ENCODE measurements at places on chromosomes 7 and 10.

- DNase-seq: no peak
Observed at GRCh38 chr7:74027683-74028320, at the start of gene ELN. Gene ELN, plus strand, starts transcription at chr7:74028173. Its CDS starts 15 bp downstream, at chr7:74028188.

DNA sequence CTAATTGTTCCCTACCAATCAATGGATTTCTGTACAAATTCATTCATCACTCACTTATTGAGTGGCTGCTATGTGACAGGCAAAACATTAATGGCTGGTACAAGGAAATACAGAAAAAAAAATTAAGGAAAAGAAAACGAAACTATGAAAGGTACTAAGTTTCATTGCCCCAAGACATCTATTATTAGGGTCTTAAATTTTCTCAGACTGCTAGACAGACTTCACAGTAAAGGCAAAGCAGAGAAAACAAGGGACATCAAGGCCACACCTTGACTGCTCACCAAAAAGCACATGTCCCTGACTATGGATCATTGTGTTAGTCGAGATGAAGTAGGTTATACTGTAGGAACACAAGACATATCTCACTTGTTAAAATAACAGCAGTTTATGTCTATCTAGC is 36.5 kb downstream of the DGKI start:
- no peak for DNase-seq

DNA sequence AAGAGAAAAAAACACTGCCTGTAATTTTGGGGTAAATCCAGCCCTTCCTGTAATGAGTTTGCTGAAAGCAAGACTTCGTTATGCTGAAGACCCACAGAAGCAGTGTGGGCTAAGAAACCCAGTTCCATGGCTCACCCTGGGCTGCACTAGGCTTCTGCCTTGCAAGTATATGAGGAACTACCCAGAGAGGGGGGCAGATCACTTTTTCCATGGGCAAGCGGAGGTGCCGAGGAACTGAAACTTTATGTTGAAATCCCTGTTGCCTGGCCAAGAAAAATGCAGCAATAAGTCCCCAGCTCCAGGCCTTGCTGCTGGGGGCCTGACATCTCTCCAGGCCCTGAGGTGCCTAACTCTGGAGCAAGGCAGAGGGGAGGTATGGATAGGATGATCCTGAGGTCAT is 8.5 kb downstream of the RASSF4 start:
- DNase-seq: peak; percentile 88

GRCh38 chr7:40551685-40552576 is 417.1 kb downstream of the SUGCT start:
- DNase-seq: peak; percentile 85

DNA sequence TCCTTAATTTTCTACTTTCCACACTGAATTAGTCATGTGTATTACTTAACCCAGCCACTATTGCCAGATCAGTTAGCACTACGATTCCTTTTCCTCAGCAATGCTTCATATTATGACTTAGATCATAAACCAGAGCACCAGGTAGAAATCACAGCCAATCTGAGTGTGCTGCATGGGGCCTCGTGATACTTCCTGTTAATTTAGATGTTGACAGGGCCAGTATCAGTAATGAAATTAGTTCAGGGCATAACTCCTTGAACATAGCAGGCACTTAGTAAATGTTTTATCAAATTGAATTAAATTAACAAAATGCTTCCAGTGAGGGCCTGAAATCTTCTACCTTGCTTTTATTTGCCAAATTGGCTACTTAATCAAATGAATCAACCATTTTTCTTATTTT is 169.3 kb upstream of the LRGUK start:
- DNase-seq: no peak

- DNase-seq: no peak
Observed at GRCh38 chr7:133941496-133941895, 185.6 kb upstream of the LRGUK start.

DNA sequence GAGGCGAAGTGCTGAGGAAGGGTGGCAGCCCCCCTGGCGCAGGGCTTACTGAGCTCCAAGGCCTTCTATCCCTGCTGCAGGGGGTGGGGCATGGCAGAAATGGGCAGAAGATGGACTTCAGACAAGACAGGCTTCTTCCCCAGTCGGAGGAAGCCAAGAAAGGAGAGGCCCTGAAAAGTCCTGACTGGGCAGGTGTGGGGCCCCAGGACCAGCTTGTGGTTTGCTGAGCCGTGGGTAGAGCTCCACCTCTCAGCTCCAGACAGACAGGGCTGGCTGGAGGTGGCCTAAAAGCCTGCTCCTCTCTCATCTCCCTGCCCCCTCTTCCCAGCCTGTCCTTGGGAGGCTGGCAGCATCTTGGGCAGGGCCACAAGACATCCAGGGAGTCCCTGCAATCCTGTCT is 67.7 kb downstream of the C10orf105 start:
- no peak for DNase-seq

DNA sequence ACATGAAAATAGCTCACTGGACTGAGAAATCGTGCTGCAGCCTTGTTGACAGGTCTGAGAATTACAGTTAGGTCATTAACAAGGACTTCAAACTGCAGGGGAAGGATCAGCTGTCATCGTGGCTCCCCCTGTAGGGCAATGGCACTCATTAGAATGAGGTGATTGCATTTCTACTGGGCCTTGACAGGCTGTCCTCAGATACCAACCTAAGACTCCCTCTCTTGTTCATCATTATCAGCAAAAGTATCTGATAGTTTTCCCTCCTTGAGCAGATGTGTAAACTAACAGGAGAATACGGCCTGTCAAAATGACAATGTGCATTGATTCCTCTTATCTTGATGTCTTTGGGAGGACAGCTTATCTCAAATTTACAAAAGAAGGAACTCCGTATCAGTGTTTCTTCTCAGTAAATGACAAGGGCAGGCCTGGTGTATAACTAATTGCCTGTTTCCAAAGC is 648.5 kb upstream of the LRRN3 start:
- DNase-seq: no peak

GRCh38 chr7:128210036-128210347 is 31.1 kb upstream of the LEP start:
- DNase-seq: no peak

DNA sequence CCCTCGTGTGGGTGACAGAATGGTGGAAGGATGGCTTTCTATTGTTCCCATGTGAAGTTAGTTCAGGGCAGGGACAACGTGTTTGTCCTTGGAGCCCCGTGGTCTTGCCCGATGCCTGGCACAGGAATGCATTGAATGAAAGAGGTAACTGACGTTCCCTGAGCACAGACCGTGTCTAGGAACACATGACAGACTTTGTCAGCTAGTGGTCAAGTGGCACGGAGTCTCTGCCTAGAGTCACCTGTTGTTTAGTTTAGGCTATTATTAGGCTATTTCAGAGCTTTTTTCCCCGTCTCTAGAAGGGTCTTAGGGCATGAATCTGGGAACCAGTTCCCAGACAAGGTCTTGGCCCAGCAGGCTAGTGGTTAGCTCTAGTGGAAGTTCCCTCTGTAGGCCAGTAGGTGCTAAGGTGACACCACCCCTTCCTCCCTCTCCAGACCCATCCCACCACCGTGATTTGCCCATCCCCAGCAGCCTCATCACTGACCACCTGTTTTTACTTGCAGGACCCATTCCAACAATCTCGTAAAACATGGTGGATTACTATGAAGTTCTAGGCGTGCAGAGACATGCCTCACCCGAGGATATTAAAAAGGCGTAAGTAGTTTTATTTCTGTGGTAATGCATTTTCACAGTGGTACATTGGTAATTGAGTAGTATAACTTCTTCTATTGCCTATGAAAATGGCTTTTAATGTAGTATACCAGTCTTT is 21.4 kb downstream of the DNAJB6 start:
- DNase-seq: no peak

DNA sequence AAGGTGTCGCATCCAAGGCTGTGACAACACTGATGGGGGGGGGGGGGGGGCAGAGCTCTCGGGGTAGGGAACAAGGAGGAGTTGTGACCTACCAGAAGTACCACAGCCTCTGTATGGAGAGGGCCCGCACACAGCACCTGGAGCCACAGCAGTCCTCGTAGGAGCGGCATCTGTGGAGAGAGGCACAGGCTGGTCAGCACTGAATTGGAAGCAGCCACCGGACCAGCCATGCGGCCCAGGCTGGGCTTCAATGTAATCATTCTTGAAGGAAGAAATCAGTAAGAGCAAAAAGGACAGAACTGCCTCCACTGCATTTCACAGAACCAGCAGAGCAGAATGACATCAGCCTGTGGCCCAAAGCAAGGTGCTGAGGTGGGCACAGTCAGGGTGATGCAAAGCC is 74.8 kb downstream of the VOPP1 start:
- DNase-seq: no peak

GRCh38 chr10:99394256-99394655 is 36.2 kb downstream of the GOT1 start:
- DNase-seq: no peak

- no peak for DNase-seq
Observed at GRCh38 chr10:79321951-79322350, 25.3 kb upstream of the PPIF start.

DNA sequence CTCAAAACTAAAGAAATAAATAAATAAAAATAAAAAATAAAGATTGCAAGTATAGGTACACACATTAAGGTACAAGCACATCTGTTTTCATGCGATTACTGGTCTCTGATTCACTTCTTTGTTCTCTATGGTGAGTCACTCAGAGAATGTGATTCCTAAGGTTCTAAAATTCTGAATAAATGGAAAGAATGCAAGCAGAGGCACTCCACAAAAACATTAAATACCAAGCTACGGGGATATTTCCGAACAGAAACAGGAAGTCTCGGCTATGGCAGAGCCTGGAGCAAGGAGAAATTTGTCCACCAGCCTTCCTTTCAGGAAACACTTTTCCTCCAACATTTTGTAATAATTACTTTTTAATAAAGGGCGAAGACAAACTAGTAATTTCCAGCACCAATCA is 1.4 kb downstream of the VOPP1 start:
- DNase-seq: no peak

DNA sequence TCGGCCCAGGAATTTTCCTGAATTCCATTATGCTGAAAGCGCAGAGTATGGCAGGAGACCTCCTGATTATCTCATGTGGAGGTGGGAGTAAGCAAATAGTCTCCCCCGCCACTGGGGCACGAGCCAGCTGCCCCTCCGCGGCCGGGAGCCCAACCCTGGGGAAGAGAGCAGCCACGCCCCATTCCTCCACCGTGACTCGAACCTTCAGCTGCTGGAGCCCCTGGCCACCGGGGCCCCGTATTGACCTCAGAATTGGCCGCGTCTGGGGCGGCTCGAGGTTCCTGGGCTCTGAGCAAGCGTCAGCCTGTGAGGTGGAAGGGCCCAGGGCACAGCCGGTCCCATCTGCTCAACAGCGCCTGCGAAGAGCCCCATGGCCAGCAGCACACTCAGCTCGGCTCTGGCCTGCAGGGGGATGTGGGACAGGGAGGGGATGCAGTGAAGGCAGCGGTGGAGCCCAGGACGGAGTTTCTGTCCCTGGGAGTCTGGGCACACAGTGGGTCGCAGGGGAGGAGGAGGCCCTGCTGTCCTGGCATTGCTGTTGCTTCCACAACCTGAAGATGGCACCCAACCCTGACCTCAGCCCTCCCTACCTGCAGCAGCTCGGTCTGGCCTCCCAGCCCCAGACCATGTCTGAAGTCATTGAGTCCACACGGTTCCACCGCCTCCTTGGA is 97.8 kb downstream of the CHST15 start:
- peak; percentile 77 for DNase-seq

- DNase-seq: no peak
Observed at GRCh38 chr10:126668505-126668904, 2.0 kb downstream of the C10orf90 start.

- no peak for DNase-seq
Observed at GRCh38 chr7:80047032-80047431, 87.6 kb upstream of the GNAI1 start.

DNA sequence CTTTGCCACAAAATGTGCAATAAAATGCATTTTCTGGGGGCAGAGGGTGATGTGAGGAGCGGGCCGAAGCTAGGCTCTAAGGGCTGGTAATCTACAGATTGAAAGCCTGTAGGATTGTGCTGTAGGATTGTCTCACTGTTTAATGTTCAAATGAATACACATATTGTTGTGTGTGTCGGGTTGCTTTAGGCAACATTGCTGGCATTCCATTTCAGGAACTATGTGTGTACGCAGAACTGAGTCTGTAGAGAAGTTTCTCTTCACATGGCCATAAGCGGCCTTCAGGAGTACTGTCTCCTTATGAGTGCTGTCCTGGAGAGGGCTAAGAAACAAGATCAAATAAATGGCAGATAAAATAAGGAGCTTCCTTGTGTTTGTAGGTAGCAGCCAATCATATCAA is 540.2 kb downstream of the GATA3 start:
- no peak for DNase-seq

DNA sequence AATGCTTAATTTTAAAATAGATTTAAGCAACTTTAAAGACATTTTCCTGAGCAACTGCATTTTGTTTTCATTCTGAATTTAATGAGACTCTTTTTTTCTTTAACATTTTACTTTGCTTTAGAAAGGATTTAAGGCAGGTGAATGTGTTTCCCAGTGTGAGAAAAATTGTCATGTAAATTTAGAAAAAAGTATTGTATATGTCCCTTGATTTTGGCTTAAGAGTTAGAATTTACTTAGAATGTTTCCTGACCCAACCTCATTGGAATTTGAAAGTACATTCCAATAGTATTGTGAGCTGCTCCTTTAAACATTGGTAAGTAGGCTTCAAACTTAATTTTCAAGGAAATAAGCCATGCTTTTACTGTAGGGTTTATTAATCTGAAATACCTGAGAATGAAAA is 110.2 kb downstream of the PTEN start:
- no peak for DNase-seq

DNA sequence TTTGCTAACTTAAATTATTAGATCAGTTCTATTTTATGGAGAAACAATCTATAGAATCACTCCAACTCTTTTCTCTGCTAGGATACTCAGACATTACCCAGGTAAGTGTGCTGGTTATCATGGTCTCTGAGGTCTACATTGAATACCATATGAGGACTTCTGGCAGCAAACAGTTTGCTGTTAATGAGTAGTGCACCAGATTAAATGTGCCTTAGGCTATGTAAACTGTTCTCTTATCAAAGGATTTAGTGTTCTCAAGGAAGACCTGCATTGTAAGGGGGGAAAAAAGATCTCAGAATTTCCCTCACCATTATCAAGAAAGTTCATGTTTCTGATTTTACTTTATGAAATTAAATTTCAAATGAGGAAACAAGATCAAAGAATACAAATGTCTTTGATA is 107.5 kb downstream of the ITGB8 start:
- no peak for DNase-seq

GRCh38 chr10:4427532-4427931 is 398.5 kb upstream of the AKR1E2 start:
- DNase-seq: no peak

DNA sequence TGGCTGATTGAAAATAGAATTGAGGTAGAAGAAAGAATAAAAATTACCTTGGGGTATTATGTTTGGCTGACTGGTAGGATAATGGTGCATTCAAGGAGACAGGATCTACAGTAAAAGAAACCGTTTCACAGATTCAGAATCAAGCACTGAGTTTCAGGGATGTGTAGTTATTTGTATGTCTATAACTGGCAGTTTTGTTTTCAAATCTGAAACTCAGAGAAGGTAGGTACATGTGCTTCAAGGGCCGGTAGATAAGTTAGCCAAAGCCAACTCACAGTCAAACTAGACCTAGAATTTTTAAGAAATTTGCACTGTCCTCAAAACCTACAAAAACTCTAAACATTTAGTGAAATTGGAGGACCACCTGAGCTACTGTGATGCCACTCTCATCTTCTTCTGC is 191.5 kb downstream of the FOXP2 start:
- no peak for DNase-seq

- DNase-seq: no peak
Observed at GRCh38 chr10:16999665-17000451, 129.8 kb downstream of the CUBN start.

All from CD14-positive monocyte (primary cell).